ENCODE measurements at places on chromosomes 6 and 20. TPM values are rescaled to one million over a fixed set of nuclear protein-coding genes. Genes with fewer than 3 reads are reported as not detected.

The NRM gene
- 18.3 TPM for total RNA-seq

The NNAT gene
- 2.1 TPM for total RNA-seq

The TRIM15 gene
- 13.3 TPM for total RNA-seq

The DEFB112 gene
- total RNA-seq, result not detected

The TAAR6 gene
- total RNA-seq, result not detected

The EPPIN gene
- total RNA-seq, result not detected

The SAMD10 gene
- 47.2 TPM for total RNA-seq

The SEL1L2 gene
- total RNA-seq, result not detected

The ARMC2 gene
- total RNA-seq, result 0.78 TPM

GRCh38 chr6:38865521-38866174 is 150.5 kb downstream of the DNAH8 start:
- DNase-seq, result no peak

DNA sequence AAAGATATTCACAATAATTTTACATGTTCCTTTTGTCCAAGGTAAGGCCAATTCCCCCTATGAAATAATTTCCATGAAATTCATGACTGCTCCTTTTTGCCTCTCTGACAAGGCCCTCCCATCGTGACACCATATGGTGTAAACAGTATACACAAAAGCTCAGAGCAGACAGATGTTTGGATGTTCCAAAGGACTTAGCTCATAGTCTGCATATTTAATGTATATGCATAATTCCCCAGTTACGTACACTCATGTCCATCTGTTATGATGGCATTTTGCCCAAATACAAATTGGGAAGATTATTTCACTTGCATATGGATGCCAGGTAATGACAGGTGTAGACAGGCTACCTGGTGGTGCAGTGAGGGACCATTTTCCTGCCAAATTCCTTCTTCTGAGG is 376.5 kb downstream of the KHDRBS2 start:
- DNase-seq, result no peak

DNA sequence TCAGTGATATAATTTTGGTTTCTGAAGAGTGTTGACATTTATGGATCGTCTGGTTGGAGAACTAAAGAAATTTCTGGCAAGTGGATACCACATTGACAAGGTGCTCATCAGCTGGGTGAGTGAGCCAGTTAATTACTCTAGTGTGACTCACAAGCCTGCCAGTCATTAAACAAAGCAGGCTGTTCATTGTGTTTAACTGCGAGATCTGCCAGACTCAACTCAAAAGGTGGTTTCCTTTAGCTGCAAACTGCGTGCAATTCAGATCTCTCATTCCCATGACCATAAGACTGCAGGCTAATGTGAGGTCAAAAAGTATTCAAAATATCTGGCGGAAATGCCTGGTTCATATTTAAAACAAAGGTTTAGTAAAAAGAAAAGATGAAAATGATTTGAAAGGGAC is 32.5 kb upstream of the IYD start:
- DNase-seq, result peak; percentile 9

DNA sequence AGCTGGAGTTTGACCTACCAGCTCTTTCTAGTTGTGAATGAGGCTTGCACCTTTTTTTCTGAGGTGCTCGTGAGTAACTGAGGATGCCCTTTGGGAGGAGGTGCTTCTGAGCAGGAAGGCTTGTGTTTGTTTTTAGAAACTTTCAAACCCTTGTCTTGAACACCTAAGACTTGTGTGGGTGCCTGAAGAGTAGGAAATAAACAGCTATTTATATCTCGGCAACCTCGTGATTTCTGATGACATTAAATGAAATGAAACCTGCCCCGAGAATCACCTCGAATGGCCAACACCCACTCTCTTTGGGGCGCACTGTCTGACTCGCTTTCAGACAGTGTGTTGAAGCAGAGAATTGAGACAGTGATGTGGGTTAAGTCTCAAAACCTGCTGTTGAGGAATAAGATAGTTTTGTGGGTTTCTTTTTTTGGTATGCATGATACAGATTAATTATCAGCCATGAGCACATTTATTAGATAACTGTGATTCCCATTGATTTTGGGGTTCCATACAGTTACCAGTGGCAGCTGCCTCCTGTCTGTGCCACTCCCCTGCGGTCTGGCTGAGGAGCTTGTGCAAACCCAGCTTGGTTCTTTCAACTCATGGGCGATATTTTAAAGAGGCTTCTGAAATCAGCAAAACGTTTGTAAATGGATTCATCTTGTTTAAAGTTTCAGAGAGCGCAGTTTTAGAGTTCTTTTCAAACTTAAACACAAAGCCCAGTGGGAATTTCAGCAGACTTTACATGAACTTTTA is 8.4 kb downstream of the IRF4 start:
- DNase-seq, result no peak

GRCh38 chr6:157376706-157377230 is 4.2 kb upstream of the ZDHHC14 start:
- DNase-seq, result no peak

GRCh38 chr6:142855893-142856623 is 88.9 kb downstream of the HIVEP2 start:
- no peak for DNase-seq

GRCh38 chr6:125046107-125046925 is 84.1 kb downstream of the RNF217 start:
- DNase-seq, result no peak

DNA sequence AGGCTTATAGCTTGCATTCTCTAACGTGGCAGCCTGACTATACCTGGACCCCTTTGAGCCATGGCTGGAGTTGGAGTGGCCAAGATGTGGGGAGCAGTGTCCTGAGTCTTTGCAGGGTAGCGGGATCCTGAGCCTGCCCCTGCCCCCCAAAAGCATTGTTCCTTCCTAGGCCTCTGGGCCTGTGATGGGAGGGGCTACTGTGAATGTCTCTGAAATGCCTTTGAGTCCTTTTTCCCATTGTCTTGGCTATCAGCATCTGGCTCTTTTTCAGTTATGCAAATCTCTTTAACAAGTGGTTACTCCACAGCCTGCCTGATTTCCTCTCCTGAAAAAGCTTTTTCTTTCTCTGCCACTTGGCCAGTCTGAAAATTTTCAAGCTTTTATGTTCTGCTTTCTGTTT is 17.0 kb upstream of the PRL start:
- DNase-seq, result no peak

GRCh38 chr6:74596588-74596987 is 609.3 kb downstream of the COL12A1 start:
- DNase-seq, result no peak

DNA sequence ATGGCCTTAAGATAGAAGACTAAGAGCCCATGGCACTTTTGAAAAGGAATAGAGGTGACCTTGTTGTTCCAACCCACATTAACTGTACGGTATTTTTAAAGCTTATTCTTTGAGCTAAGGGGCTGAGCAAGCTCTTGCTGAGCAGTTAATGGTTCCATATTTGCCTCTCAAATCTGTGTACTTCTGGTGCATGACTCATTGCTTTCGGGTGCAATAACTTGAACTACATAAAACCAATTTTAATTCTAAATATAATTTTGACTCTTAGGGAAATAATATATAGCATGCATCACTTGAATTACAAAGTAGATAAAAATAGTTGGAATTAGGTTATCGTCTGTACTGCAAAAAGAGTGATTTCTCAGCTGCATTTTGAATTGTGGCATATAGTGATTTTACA is 348.1 kb upstream of the CITED2 start:
- no peak for DNase-seq

- DNase-seq, result no peak
These were observed 132.4 kb downstream of the DLL1 start for GRCh38 chr6:170158296-170159021.

- DNase-seq, result no peak
These were observed 7.1 kb upstream of the KIZ start for GRCh38 chr20:21118782-21119181.

GRCh38 chr6:40855168-40855880 is 183.7 kb downstream of the UNC5CL start:
- DNase-seq, result no peak

DNA sequence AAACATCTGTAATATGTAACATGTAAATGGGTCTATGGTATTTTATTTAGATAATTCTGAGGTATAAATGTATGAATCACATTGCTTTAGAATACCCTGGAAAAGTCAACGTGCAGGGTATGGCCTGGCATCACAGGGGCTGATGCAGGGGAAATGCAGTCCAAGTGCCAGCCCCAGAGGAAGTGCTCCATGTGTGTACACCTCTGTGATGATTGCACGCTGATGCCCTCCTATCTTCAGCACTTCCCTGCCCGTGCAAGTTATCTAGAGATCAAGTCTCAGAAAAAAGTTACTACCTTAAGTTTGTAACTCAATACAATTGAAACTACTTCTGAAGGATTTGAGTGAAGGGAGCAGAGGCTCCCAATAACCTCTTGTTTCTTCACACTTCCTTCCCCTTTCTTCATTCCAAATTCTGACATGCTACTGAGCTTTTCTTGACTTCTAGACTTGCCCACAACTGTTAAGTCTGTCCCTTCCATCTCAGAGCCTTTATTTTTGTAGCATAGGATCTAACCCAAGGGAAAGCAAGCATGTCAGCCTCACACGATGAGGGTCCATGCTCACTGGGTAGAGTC is 2.2 kb downstream of the SMLR1 start:
- no peak for DNase-seq

DNA sequence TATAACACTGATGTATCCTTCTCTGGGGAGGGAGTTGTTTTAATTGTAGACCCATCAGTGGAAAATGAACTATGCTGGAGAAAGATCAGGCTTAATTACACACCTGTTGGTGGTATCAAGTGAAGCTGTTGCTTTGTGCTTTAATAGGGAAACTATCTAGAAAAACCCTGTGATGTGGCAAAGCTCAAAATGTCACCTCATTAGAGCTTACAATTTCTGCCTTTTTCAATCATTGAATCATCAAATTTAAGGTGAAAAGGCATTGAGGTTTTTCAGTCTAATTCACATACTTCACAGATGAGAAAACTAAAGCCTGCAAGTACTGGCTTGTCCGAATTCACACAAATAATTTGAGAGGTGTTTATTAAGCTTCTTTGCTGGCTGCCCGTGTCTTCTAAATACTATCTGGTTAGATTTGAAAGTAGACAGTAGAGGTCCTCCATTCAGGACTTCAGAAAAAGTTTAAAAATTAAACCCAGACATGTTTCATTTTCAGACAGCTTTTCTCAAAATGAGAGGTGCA is 143.3 kb upstream of the MAP3K7 start:
- DNase-seq, result no peak

DNA sequence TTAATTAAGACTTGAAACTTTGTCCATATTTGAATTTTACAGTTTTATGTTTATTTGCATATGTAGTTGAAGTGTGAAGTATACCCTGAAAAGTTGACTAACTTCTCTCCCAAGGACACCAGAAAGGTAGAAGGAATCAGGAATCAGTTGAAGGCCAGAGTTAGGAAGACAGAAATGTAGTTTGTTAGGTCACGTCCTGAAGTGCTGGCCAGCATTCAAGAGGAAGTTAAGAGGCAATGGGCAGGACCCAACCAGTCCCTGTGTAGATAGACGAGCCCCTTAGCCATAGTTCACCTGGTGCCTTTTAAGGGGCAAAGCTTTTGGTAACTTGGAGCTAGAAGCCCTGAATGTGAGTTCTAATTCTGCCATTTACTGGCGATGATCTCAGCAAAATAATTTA is 250.4 kb upstream of the KCNQ5 start:
- no peak for DNase-seq

- DNase-seq, result no peak
These were observed 284.5 kb downstream of the PRKN start for GRCh38 chr6:162443101-162443500.

- DNase-seq, result no peak
These were observed 52.8 kb downstream of the MYB start for GRCh38 chr6:135233686-135234491.

DNA sequence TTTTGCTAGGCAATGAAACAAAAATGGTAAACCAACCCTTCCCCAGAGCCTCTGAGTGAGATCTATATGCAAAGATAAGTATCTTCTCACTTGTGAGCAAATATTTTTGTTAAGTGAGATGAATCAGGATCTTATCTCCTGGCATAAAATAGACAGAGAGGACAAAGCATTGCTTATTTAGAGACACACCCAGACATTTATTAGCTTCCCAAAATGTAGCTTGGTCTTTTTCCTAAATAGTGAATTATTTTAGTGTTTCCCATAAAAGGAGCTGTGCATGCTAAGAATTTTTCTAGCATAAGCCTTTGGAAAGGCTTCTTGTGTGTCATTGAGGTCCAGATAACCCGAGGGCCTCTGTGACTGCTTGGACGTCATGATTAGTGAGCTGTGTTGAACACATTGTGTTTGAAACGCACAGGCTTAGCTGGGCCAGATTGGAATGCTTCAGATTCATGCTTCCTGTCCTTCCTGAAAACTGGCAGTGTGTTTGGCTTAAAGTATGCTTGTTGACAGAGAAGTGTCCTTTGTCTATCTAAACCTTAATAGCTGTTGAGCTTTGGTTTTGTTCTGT is 16.5 kb downstream of the MTHFD1L start:
- no peak for DNase-seq

DNA sequence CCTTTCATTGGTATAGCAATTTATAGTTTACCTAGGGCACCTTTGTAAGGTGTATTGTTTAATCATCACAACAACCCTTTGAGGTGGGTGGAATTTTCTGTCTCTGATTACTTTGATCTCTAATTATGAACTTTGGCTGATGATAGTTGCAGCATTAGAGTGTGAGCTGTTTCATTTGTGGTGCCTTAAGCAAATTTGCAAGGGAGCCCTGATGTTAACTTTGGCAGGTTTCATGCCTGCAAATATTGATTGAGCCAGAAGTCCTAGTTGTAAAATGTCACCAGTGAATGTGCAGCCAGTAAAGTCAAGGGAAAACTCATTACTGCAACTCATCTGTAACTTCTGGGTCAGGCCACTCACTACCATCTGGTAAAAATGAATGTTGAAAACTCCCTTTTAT is 29.8 kb downstream of the CTNNBL1 start:
- no peak for DNase-seq

DNA sequence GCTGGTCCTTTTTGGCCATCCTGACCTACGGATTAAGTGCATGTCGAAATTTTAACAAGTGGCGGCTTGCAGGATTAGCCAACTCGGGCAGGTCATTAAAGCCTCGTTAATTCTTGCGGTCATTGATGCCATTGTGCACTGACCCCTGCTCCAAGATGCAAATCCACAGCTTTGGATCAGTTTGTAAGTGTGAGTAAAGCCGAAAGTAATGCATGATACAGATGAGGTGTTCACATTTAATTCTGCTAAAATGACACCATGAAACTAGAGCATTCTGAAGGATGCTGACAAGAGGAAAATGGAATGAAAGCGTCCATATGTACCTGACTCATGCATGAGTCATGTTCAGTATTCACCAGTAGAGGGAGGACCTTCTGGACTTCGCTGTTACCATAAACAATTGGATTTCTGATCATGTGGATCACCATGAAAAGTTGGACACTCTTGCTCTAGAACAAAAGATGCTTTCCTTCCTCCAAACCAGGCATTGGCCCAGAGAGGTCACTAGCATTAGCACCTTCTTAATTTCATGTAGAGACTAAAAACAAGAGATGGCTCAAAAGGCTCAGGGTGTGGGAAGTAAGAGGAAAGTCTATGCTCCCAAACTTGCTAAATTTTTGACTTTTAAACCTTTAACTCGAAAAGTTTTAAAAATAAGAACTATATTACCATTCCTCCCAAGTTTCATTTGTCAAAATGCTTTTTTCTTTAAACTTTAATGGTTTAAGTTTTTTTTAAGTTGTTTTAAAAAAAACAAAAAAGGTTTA is 48.0 kb downstream of the MUC22 start:
- peak; percentile 70 for DNase-seq

Data from HT-29 (cell line).